ENCODE measurements at places on chromosomes 2 and 18.

- no peak for DNase-seq
Measured at GRCh38 chr18:48835119-48835518, 115.6 kb downstream of the SMAD7 start.

- DNase-seq: no peak
Measured at GRCh38 chr2:196980001-196980400, 53.5 kb upstream of the PGAP1 start.

GRCh38 chr18:27181726-27182125 is 3.4 kb downstream of the CHST9 start:
- no peak for DNase-seq

GRCh38 chr2:105872830-105873229 is 128.1 kb downstream of the NCK2 start:
- DNase-seq: no peak

DNA sequence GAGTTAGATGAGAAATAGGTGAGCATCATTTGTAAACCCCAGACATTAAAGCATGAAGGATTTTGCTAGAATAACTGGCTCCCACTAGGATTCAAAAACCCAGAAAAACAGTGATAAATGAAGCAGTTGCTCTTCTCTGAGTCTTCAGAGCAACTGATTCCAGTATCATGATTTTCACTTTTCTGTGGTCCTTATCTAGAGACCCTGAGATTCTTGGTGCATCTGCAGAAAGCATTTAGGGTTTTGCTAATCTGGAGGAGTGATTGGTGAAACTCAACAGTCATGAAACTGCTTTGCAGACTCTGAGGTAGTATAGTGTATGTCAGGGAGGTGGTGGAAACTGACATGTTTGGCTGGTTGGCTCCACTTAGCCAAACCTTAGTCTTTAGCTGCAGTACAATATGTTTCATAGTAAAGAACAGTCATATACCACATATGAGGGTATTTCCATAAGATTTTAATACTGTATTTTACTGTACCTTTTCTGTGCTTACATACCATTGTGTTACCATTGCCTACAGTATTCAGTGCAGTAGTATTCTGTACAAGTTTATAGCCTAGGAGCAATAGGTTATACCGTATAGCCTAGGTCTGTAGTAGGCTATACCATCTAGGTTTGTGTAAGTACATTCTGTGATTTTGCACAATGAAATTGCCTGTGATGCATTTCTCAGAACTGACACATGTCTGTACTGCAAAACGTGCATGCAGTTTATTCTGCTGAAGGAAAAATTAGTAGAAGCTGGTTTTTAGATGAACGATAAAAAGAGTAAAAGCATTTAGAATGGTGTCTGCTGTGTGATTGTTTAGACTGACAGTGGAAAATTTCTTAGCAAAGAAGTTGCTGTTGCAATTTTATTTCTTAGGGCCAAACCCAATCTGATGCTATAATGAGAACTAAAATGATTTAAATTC is 23.8 kb downstream of the EML4 start:
- peak; percentile 30 for DNase-seq

DNA sequence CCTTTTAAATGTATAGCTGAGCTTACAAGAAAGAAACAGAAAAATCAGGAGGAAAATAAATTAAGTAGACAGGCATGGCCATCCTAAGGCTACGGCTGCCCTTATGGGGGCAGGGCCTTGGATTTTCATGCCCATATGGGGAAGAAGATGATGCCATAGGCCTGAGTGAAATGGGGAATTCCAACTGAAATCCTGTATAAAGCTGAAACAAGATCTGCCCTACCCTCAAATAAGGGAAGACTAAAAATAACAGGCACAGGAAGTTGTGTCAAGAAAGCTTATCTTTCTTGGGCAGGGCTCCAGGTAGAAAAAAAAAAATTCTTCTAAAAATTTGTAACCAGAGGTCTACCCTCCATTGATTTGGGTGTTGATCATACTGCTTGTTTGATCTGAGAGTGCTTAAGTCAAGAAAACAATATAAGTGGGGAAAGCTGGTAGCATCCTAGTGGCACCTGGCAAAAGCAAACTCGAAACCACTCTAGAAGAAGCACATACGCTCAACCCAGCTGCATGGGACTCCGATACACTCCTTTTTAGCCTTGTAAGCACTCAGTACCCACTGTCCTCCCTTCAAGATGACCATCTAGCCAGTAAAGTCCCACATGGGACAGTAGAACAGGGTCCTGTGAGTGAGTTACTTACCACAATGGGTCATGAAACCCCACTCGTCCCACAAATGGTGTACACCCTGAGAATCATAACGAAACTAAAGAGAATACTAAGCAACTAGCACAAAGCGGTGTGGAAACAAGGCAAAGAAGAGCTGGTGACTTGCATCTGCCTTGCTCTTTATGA is 22.3 kb downstream of the DNAH7 start:
- DNase-seq: peak; percentile 43

DNA sequence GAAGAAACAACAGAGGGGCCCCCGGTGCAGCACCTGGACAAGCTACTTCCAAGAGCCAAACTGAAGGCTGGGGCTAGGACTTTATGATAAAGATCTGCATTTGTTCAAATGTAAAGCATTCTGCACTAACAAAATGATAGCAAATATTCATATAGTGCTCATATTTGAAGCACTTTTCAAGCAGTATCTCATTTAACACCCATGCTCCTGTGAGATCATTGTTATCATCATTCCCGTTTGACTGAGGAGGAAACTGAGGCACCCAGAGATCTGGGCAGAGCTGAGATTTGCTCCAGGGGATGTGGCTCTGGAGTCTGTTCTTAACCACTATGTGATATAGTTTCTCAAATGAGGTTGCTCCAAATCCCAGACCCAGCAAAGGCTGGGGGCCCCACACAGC is 9.8 kb downstream of the KCTD1 start:
- no peak for DNase-seq

GRCh38 chr2:8125741-8126711 is 555.8 kb upstream of the ID2 start:
- DNase-seq: peak; percentile 51

GRCh38 chr2:188291142-188291616 is 495 bp upstream of the GULP1 start:
- peak; percentile 39 for DNase-seq

DNA sequence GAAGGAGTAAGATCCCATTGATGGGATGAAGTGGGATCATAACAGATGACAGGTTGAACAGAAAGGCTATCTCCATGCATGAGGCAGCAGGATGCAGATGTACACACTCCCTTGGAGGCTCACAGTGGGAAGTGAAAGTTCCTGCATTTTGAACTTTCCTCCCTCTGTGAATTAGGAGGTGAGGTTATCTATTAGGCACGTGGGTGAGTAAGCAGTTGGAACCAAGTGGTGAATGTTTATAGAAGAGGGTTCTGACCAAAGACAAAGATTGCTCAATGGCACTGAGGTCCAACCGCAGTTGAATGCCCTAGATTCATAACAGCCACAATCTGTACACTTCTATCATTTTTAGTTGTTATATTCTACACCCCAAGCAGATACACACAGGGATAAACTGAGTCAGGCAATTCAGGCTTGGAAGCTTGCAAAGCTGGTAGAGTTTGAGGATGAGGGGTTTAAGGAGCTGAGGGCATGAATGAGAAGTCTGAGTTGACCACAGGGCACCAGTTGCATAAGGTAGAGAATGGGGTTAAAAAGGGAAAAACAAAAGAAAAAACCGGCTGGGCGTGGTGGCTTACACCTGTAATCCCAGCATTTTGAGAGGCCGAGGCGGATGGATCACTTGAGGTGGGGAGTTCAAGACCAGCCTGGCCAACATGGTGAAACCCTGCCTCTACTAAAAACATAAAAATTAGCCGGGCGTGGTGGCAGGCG is 7.1 kb upstream of the KCMF1 start:
- peak; percentile 96 for DNase-seq

DNA sequence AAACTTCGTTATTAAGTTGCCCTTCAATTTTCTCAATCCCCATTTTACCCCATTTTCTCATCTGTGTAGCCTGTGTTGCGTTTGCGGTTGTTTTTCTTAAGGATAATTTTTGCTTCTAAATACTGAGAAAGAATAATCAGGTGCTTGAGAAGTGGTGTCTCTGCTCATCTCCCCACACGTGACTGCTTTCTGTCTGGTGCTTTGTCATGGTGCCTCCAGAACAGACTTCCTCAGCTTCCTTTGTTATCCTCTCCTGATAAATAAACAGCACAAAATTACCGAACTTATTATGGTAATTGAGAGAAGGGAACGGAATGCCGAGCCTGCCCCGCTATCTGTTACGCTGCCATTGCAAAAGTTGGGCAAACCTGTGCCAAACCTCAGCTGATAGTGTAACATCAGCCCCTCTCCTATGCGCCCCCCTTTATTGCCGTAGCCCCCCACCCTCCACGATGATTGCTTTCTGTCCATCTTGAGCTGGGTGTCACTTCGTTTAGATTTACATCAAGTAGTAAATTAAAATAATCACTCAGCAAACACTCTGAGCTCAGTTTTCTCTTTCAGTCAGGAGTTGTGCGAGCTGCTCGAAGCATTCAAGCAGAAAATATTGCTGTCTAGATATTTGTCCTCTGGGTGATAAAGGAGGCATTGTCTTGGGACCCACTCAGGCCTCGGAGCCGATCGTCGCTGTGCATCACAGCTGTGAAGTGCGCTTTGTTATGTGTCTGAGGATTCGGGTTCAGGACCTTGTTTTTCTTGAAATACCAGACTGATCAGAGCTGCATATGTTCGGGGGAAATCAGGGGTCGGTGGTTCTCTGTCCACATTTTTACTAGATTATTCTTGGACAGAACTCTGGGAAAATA is 1008.5 kb upstream of the FANCL start:
- no peak for DNase-seq

- DNase-seq: no peak
Measured at GRCh38 chr2:78061732-78062131, 539.6 kb upstream of the LRRTM4 start.

- DNase-seq: peak; percentile 36
Measured at GRCh38 chr2:27772804-27773203, 1.3 kb downstream of the MRPL33 start.

- peak; percentile 95 for DNase-seq
Measured at GRCh38 chr2:39938035-39938835, 159.2 kb upstream of the THUMPD2 start.

DNA sequence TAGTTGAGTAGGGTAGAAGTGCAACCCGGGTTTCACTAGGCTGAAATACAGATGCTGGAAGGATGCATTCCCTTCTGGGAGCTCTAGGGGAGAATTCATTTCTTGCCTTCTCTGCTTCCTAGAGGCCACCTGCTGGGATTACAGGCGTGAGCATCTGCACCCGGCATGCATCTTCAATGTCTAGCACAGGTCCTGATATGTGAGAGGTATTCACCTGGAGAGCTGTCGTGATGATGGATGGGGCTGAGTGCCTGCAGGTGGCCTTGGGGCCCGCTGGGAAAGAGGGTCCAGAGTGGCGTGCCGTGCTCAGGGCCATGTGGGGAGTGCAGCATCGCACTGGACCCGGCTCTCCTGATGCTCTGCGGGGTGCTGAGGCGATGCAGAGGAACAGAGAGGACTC is 6.6 kb upstream of the NTSR2 start:
- DNase-seq: no peak

GRCh38 chr2:141317986-141318385 is 812.8 kb downstream of the LRP1B start:
- no peak for DNase-seq

DNA sequence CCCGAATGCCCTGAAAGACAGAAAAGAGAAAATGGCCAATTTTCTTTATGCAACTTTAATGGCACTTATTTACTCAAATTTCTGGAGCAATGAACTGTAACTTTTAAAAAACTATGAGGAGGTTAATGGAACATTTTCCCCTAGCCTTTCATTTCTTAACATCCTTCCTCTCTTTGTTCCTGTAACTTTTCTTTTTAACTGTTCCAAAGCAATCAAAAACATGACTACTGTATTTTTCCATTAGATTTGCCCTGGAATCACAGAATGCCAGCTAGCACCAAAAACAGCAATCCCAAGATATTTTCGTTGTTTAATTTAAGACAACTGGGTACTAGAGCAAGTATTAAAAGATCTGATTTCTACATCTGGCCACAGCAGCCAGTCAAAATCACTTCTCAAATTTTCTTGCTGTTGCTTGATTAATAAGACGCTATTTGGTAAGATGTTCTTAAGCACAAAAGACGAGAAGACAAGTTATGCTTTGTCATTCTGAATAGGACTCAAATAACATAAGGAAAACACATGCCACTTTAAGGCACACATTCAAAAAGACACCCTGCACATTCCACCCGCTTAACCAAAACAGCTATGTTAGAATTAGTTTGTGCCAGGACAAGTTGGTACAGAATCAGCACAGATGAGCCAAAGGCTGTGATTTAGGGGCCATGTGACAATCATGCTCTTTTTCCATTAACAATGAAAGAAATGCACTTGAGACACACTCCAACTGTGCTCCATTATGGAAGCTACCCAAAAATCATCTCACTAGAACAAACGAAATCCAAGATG is 3.6 kb downstream of the STARD7 start:
- DNase-seq: peak; percentile 53

- DNase-seq: no peak
Measured at GRCh38 chr18:50439460-50440015, 64.7 kb downstream of the SKA1 start.

DNA sequence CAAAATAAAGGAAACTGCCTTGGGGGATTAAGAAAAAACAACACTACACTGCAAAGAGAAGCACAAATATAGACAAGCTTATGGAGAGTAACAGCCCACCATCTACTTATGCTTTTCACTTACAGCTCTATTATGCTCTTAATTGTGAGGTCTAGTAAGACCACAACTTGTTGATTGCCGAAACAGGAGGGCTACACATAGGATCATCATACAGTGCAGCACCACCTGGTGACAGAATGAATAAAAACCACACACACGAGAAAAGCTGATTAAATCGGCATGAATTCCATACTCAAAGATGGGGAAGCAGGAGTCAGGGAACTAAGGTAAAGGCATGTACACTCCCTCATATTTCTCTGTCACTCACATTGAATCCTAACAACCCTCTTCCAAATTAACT is 259.2 kb downstream of the IKZF2 start:
- peak; percentile 61 for DNase-seq

- DNase-seq: peak; percentile 33
Measured at GRCh38 chr2:241788572-241788971, 11.9 kb downstream of the GAL3ST2 start.

GRCh38 chr2:231306791-231307393 is 88.6 kb upstream of the B3GNT7 start:
- no peak for DNase-seq

GRCh38 chr2:237673130-237674001 is 46.0 kb downstream of the LRRFIP1 start:
- DNase-seq: peak; percentile 53

- DNase-seq: no peak
Measured at GRCh38 chr2:127645026-127645394, 943 bp upstream of the GPR17 start.

- no peak for DNase-seq
Measured at GRCh38 chr2:8414946-8415879, 266.6 kb upstream of the ID2 start.

GRCh38 chr18:21680161-21680560 is 24.4 kb downstream of the ABHD3 start:
- no peak for DNase-seq

DNA sequence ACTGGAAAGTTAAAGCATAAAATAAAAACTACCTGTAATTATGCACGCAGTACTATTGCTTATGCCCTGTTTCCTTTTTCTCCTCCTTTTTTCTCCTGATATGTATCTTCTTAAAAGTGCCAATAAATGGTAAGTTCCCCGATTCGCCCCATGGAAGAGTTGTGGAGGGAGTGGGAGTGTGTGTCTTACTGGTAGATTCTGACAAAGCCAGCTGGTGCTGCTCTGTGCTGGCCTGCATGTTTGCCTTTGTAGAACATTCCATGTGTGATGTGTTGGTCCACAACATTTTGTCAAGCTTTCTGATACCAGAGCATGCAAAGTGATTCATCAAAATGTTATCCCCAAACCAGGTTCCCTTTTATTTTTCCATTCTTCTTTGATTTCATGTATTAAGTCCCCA is 356.9 kb upstream of the RAB12 start:
- no peak for DNase-seq

Measured in EH (cell line).